Activated CD4-positive, alpha-beta memory T cell treated with anti-CD3 and anti-CD28 coated beads, Interleukin-2, amount 10 ng/mL, durations not matched to agents 7 days and 5 days (primary cell): ENCODE measurements at places on chromosomes 5 and 9. TPM values are rescaled to one million over a fixed set of nuclear protein-coding genes. Genes with fewer than 3 reads are reported as not detected.

GRCh38 chr5:126284977-126285696, 138.1 kb upstream of the GRAMD2B start:
- DNase-seq = no peak
- no peaks in the 10 kb centered on the region for H3K4me1 ChIP-seq
- no peaks in the 10 kb centered on the region for H3K27me3 ChIP-seq
- H3K4me3 ChIP-seq = no peak overlapping the region
- H3K27ac ChIP-seq = no peak overlapping the region

DNA sequence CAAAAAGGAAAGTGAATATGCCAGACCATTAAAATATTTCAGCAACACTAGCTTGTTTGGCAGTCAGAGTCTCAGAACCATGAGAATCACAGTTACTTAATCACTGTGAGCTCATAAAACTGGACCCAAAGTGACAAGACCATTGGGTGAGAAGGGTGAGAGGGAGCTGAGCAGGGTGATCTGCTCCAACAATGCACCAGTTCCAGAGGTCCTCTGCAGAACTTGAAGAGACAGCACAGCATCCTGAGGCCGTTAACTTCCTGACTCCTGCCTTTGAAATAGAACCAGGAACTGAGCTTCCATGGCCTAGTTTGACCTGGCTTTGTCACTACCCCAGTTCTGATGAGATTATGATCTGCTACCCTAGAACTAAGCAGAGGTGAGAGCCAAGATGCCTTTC, 57.4 kb downstream of the NFIB start:
- no peaks in the 10 kb centered on the region for H3K36me3 ChIP-seq
- H3K4me3 ChIP-seq = no peak overlapping the region
- H3K27me3 ChIP-seq = no peaks in the 10 kb centered on the region
- no peak overlapping the region for H3K27ac ChIP-seq
- no peaks in the 10 kb centered on the region for H3K4me1 ChIP-seq

DNA sequence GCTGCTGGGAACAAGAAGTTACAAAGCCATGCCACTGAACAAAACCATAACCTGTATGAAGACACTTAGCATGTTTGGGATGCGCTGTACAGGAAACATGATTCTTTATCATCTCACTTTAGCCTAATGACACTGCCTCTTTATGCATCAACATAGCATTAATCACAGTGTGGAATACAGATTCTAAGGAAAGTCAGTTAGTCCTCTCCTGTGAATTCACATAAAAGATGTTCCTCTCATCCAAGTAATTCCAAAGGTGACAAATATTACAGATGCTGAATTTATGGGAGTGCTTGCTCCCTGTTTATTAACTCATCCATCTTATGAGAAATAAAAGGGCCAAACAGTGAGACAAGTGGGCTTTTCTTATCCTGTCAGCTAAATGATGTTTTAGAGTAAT, 1677.7 kb downstream of the EFNA5 start:
- no peaks in the 10 kb centered on the region for H3K27me3 ChIP-seq
- H3K4me1 ChIP-seq = no peaks in the 10 kb centered on the region
- DNase-seq = no peak
- H3K27ac ChIP-seq = no peak overlapping the region

GRCh38 chr5:169018925-169019324, 282.0 kb downstream of the SLIT3 start:
- no peak overlapping the region for H3K4me3 ChIP-seq
- no peaks in the 10 kb centered on the region for H3K36me3 ChIP-seq
- DNase-seq = no peak
- no peak overlapping the region for H3K27ac ChIP-seq
- no peaks in the 10 kb centered on the region for H3K4me1 ChIP-seq
- H3K27me3 ChIP-seq = no peaks in the 10 kb centered on the region

- H3K27ac ChIP-seq = no peak overlapping the region
- no peak overlapping the region for H3K4me3 ChIP-seq
- no peaks in the 10 kb centered on the region for H3K36me3 ChIP-seq
- no peak for DNase-seq
- peaks cover 2% of the 10 kb centered on the region for H3K27me3 ChIP-seq
Measured at GRCh38 chr9:76927540-76928240, 21.8 kb upstream of the PRUNE2 start.

- no peaks in the 10 kb centered on the region for H3K27me3 ChIP-seq
- H3K4me1 ChIP-seq = peaks cover 25% of the 10 kb centered on the region
- no peak for DNase-seq
Measured at GRCh38 chr5:113274836-113275414, 159.9 kb downstream of the TSSK1B start.

- H3K27ac ChIP-seq = no peak overlapping the region
- peaks cover 35% of the 10 kb centered on the region for H3K27me3 ChIP-seq
- H3K4me3 ChIP-seq = no peak overlapping the region
- H3K36me3 ChIP-seq = no peaks in the 10 kb centered on the region
- no peaks in the 10 kb centered on the region for H3K4me1 ChIP-seq
Measured at GRCh38 chr5:178411083-178411482, 178.5 kb upstream of the PHYKPL start.

- DNase-seq = peak; percentile 49
- peak overlapping the region; percentile 80 for H3K27ac ChIP-seq
- H3K36me3 ChIP-seq = peaks cover 21% of the 10 kb centered on the region
- H3K4me1 ChIP-seq = peaks cover 23% of the 10 kb centered on the region
- H3K27me3 ChIP-seq = no peaks in the 10 kb centered on the region
Measured at GRCh38 chr9:128160603-128160987, 530 bp downstream of the BBLN start.

DNA sequence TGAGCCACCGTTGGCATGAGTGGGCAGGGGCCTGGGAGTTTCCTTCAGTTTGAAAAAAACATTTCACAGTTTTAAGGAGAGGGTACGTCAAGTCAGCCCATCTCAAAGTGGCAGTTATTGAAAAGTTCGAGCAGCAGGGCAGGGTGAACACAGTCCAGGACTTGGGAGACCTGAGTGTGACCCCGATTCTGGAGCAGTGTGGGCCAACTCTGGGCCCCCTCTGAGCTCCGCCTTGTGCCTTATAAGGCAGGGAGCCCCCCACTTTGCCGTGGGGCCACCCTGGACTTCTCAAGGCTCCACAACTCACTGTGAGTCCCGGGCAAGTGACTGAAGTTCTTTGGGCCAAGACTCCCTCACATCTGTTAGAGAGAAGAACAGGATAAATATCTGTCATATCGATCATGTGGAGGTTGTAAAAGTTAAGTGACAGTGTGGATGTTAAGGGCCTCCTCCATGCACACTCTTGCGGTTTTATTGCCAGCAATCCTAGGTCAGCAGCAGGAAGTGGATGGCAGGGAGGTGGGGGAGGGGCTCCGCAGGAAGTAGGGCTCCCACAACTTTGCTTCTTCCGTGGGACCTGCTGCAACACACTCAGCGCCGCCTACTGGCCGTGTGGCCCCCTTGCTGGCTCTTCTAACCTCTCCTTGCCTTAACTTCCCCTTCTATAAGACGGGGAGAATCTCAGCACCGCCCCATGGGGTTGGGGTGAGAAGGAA, 38.4 kb downstream of the HRH2 start:
- peak; percentile 81 for DNase-seq
- no peak overlapping the region for H3K4me3 ChIP-seq
- no peaks in the 10 kb centered on the region for H3K27me3 ChIP-seq
- H3K27ac ChIP-seq = peak overlapping the region; percentile 2

GRCh38 chr9:111986035-111986556, 89.5 kb downstream of the UGCG start:
- H3K27me3 ChIP-seq = peaks cover 27% of the 10 kb centered on the region
- no peak overlapping the region for H3K4me3 ChIP-seq
- no peak overlapping the region for H3K27ac ChIP-seq
- H3K4me1 ChIP-seq = peaks cover 26% of the 10 kb centered on the region

DNA sequence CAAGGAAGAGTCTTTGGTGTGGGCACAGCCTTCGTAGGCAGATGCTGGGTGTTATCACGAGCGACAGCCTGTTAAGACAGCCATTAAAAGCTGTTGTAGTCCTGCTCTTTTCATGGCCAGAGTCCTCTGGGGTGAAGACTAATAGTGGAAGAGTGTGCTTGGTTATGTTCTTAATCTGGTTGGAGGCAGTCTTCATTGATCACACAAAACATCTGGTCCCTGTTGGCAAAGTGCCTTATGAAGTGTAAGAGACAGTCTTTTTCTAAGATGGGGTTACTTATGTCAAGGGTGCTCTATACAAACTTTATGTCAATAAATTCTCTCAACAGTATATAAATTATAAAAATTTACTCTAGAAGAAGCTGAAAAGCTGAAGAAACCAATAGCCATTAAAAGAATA, 280.4 kb downstream of the CAAP1 start:
- DNase-seq = no peak
- no peaks in the 10 kb centered on the region for H3K4me1 ChIP-seq
- H3K4me3 ChIP-seq = no peak overlapping the region
- H3K36me3 ChIP-seq = no peaks in the 10 kb centered on the region
- H3K27me3 ChIP-seq = no peaks in the 10 kb centered on the region
- no peak overlapping the region for H3K27ac ChIP-seq

CTNND2 gene
- not detected for total RNA-seq

FGD3 gene
- 104 TPM for total RNA-seq

DNAH5 gene
- not detected for total RNA-seq

NSG2 gene
- total RNA-seq = not detected

S1PR3 gene
- total RNA-seq = not detected

GALNT12 gene
- total RNA-seq = 2.2 TPM

PCDHGA7 gene
- 0.08 TPM for total RNA-seq

STK32A gene
- total RNA-seq = not detected
